ENCODE measurements at places on chromosomes 4 and X. TPM values are rescaled to one million over a fixed set of nuclear protein-coding genes. Genes with fewer than 3 reads are reported as not detected.

DNA sequence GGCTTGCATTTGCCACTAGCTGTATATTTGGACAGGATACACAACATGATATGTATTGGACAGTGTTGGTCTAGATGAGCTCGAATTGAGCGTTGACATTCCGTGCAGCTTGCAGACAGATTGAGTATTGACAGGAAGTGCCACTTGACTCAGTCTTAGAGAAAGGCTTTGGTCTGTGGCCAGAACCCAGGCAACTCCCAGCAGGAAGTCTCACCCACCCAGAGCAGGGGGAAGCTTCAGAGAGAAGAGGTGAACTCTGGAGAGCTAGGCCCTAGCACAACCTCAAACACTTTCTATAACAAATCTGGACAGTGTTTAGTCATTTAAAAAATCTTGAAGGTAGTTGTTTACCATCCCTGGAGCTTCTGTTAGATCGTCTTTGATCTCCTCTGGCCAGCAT is 280.5 kb downstream of the FBXW7 start:
- DNase-seq = no peak
- H3K36me3 ChIP-seq = no peaks in the 10 kb centered on the region
- H3K27ac ChIP-seq = no peak overlapping the region
- no peaks in the 10 kb centered on the region for H3K27me3 ChIP-seq
- no peaks in the 10 kb centered on the region for H3K4me1 ChIP-seq

DNA sequence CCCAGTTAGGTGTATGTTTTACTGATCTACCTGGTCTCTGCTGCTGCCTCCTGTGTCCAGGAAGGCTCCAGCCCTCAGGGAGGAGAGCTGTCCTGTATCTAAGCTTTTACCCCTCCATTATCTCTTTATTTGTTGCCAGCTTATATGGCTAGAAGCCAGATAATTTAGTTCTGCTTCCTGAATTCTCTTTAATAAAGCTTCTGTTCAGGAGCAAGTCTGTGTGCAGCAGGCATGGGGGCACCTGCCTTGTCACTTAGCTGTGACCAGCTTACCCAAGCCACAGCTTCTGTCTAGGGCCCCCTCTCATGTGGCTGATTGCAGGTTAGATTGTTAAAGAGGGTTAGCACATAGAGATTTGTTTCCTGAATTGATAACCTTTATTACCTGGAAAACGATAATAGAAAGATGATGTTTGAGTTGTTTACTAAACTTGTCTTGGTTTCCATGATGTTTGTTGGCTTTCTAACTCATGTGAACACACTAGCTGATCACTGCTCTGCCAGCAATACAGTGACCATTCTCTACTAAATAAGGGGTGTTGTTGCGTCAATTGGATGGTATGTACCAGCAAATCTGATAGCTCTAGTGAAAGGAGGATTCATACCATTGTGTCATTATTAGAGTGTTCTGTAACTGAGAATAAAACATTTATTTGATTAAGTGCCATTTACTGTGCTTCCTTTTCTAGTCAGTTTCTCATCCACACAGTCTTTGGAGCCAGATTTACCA is 189.8 kb upstream of the ANK2 start:
- peak overlapping the region; percentile 85 for H3K27ac ChIP-seq
- H3K4me3 ChIP-seq = no peak overlapping the region
- peaks cover 55% of the 10 kb centered on the region for H3K4me1 ChIP-seq
- no peak for DNase-seq
- H3K36me3 ChIP-seq = no peaks in the 10 kb centered on the region

- no peaks in the 10 kb centered on the region for H3K36me3 ChIP-seq
- peaks cover 7% of the 10 kb centered on the region for H3K4me1 ChIP-seq
These were observed 7.8 kb upstream of the CLOCK start for GRCh38 chr4:55554453-55555030.

GRCh38 chr4:86558797-86559196 is 35.3 kb upstream of the PTPN13 start:
- no peaks in the 10 kb centered on the region for H3K27me3 ChIP-seq
- no peak overlapping the region for H3K27ac ChIP-seq
- no peak overlapping the region for H3K4me3 ChIP-seq
- peaks cover 5% of the 10 kb centered on the region for H3K4me1 ChIP-seq

- no peaks in the 10 kb centered on the region for H3K27me3 ChIP-seq
- peaks cover 27% of the 10 kb centered on the region for H3K36me3 ChIP-seq
- H3K27ac ChIP-seq = no peak overlapping the region
- no peak for DNase-seq
- no peak overlapping the region for H3K4me3 ChIP-seq
These were observed 110.8 kb upstream of the HSD17B10 start for GRCh38 chrX:53544936-53545335.

GRCh38 chr4:188437535-188437934 is 298.3 kb downstream of the TRIML1 start:
- peak overlapping the region; percentile 28 for H3K27ac ChIP-seq
- no peaks in the 10 kb centered on the region for H3K27me3 ChIP-seq
- peaks cover 22% of the 10 kb centered on the region for H3K4me1 ChIP-seq
- H3K36me3 ChIP-seq = no peaks in the 10 kb centered on the region
- DNase-seq = no peak
- H3K4me3 ChIP-seq = no peak overlapping the region

DNA sequence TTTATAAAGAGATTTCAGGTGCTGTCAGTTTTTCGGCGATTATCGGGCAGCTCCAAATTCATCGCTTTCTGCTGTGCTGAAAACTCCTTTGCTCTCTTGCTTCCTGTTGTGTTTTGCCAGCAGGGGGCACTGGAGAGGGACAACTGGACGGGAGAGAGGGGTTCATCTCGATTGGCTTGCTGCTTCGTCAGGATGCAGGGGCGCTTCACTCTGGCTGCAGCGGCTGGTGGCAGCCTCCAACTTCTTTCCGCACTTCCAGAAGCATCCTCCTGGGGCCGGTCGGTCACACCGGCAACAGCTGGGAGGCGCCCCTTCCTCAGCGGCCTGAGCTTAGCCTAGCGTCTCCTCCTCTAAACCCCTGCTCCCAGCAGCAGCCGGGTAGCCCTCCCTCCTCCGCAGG is 29.5 kb downstream of the MSL3 start:
- H3K4me3 ChIP-seq = no peak overlapping the region
- peak; percentile 89 for DNase-seq
- H3K4me1 ChIP-seq = no peaks in the 10 kb centered on the region
- H3K27ac ChIP-seq = no peak overlapping the region
- H3K36me3 ChIP-seq = no peaks in the 10 kb centered on the region

DNA sequence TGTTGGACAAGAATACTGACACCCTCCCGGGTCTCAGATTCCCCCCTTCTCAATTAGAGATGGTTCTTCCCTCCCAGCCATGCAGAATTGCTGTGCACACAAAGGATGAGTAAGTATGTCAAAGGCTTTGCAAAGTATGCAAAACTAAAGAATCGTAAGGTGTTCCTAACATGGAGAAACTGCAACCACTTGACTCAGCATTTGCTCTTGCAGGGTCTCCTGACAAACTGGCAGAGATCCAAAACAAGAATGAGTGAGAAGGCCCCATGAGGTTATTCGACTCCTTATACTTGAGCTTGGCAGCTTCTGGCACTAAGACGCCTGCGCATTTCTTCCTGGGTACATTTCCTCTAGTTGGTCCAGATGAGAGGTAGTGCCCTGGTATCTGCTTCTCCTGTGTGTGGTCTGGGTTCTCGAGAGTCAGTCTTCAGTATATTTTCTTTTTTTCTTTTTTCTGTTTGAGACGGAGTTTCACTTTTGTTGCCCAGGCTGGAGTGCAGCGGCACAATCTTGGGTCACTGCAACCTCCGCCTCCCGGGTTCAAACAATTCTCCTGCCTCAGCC is 8.2 kb downstream of the FAM184B start:
- H3K4me1 ChIP-seq = no peaks in the 10 kb centered on the region
- no peaks in the 10 kb centered on the region for H3K36me3 ChIP-seq
- DNase-seq = no peak
- H3K27ac ChIP-seq = no peak overlapping the region
- no peak overlapping the region for H3K4me3 ChIP-seq
- no peaks in the 10 kb centered on the region for H3K27me3 ChIP-seq

GRCh38 chr4:179182741-179183140 is 1740.5 kb upstream of the AGA start:
- peaks cover 5% of the 10 kb centered on the region for H3K4me1 ChIP-seq
- DNase-seq = no peak
- H3K36me3 ChIP-seq = no peaks in the 10 kb centered on the region
- H3K4me3 ChIP-seq = no peak overlapping the region

- H3K27ac ChIP-seq = no peak overlapping the region
- H3K4me1 ChIP-seq = no peaks in the 10 kb centered on the region
- H3K4me3 ChIP-seq = no peak overlapping the region
- no peaks in the 10 kb centered on the region for H3K27me3 ChIP-seq
- no peaks in the 10 kb centered on the region for H3K36me3 ChIP-seq
These were observed 585.7 kb downstream of the IL15 start for GRCh38 chr4:142222127-142222526.

DNA sequence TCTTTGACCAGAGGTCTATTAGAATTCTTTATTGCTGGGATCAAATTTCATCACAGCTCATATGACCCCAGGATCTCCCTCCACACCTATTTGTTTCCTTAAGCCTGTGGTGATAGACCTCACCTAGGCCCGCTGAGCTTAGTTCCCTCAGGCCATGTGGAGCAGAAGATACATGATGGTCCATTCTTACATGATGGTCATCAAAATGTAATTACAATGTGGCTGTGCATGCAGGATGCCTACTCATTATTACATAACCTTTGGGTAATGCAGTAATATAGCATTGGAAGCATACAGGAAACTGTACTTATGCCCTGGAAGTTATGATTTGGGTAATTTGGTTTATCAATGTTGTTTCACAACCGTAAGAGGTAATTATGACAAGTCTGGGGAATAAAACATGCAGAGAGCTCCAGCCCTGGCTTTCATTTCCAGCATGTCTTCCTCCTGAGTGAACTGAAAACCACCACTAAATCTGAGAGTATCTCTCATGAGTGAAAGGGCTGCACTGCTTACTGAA is 67.0 kb upstream of the AGA start:
- no peaks in the 10 kb centered on the region for H3K27me3 ChIP-seq
- no peaks in the 10 kb centered on the region for H3K4me1 ChIP-seq
- H3K4me3 ChIP-seq = no peak overlapping the region
- no peaks in the 10 kb centered on the region for H3K36me3 ChIP-seq

DNA sequence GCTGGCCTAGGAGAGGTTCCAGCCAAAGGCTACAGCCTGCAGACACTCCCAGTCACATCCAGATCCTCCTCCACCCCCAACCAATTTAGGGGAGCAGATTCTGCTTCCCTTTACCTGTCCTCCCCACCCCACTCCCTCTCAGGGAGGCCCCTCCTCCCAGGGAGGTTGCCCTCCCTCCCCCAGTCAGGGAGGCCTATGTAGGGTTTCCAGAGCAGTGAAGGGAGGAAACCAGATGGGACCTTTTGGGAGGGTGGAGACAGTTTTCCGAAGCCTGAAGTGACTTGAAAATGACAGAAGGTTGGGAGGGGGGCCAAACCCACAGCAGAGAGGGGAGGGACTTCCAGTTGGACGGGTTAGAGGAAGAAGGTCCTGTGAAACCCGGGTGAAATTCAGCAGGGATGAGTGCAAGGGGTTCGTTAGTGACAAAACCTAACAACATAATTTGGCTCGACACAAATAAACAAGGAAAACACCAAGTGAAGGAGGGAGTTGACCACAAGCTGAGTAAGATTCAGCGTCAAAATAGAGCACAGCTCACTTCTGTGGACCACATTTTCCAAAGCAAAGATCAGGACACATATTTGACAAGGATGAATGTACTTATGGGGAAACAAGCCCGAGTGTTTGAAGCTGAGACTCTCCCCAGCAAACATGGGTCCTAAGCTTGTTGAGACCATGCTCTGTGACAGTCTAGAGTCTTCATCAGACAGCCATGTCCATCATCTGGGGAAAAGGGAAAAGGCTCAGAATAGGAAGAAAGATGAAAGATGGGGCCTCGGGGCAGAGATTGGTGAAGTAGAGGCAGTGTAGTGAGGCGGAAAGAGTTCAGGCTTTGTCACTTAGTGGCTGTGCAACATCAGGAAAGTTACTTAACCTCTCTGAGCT is 46.4 kb downstream of the PRPS1 start:
- no peaks in the 10 kb centered on the region for H3K27me3 ChIP-seq
- no peak for DNase-seq
- peaks cover 11% of the 10 kb centered on the region for H3K4me1 ChIP-seq
- no peaks in the 10 kb centered on the region for H3K36me3 ChIP-seq
- no peak overlapping the region for H3K4me3 ChIP-seq
- no peak overlapping the region for H3K27ac ChIP-seq

DNA sequence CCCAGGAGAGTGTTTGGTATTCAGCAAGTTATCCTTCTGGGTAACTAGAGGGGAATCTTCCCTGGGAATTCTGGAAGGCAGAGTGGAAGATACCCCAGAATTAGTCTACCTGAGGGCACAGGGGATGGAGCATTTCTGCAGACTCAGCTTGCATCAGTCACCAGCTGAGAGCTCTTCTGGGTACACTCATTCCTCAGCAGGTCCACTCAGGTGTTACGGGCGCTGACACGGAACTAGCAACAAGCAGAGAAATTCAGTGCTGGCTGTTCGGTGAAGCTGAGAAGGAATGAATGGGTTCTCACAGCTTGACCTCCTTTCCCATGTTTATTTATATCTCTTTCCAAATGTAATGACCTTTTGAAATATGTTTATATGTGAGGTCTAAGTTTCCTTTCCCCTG is 106.0 kb upstream of the PNPLA4 start:
- H3K27ac ChIP-seq = no peak overlapping the region
- H3K36me3 ChIP-seq = no peaks in the 10 kb centered on the region
- no peaks in the 10 kb centered on the region for H3K27me3 ChIP-seq
- no peak overlapping the region for H3K4me3 ChIP-seq
- peaks cover 6% of the 10 kb centered on the region for H3K4me1 ChIP-seq

- H3K27ac ChIP-seq = no peak overlapping the region
- H3K4me1 ChIP-seq = peaks cover 11% of the 10 kb centered on the region
- no peaks in the 10 kb centered on the region for H3K27me3 ChIP-seq
- H3K4me3 ChIP-seq = no peak overlapping the region
These were observed 595.1 kb downstream of the STPG2 start for GRCh38 chr4:97548186-97548585.

DNA sequence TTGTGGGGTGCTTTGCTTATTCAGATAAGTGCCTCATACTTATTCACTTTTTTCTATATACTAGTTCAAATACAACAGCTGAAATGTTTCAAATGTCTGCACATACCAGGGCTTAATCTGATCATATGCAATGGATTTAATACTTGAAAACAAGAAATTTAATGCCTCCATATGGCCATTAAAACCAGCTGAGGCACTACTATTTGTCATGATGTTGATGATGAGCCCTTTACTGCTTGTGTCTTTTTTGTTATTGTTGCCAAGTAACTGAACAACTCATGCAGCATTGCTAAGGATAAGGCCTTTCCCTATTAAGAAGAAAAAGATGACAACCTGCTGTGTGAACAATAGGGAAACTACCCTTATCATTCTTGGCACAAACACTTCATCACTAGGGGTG is 52.5 kb downstream of the MAGEB10 start:
- DNase-seq = no peak
- H3K4me3 ChIP-seq = no peak overlapping the region
- H3K27ac ChIP-seq = no peak overlapping the region
- H3K36me3 ChIP-seq = no peaks in the 10 kb centered on the region

Gene ARMCX1
- total RNA-seq = 26.9 TPM

Gene PRRG1
- total RNA-seq = 7.0 TPM

Gene MCF2
- total RNA-seq = 1.1 TPM

Gene FREM3
- total RNA-seq = 0.07 TPM

Gene TLR2
- total RNA-seq = 2.1 TPM

Gene ERCC6L
- 21.2 TPM for total RNA-seq

Gene MUC7
- total RNA-seq = not detected

Gene FDCSP
- total RNA-seq = not detected

Gene TMPRSS11A
- total RNA-seq = not detected

Gene NWD2
- not detected for total RNA-seq

Gene NXF2B
- 0.85 TPM for total RNA-seq

Gene TRIML1
- total RNA-seq = not detected

Gene C4orf36
- total RNA-seq = not detected

Gene ABCB7
- total RNA-seq = 64.2 TPM

Gene F8A2
- not detected for total RNA-seq

Gene DCAF8L1
- not detected for total RNA-seq
